Stimulated activated CD4-positive, alpha-beta T cell treated with anti-CD3 and anti-CD28 coated beads, TNF-alpha, amount 100 ng/mL, for 24 hours (primary cell): ENCODE measurements at places on chromosomes 1 and 21.

GRCh38 chr1:198969981-198970380, 331.1 kb downstream of the PTPRC start:
- DNase-seq, result no peak

DNA sequence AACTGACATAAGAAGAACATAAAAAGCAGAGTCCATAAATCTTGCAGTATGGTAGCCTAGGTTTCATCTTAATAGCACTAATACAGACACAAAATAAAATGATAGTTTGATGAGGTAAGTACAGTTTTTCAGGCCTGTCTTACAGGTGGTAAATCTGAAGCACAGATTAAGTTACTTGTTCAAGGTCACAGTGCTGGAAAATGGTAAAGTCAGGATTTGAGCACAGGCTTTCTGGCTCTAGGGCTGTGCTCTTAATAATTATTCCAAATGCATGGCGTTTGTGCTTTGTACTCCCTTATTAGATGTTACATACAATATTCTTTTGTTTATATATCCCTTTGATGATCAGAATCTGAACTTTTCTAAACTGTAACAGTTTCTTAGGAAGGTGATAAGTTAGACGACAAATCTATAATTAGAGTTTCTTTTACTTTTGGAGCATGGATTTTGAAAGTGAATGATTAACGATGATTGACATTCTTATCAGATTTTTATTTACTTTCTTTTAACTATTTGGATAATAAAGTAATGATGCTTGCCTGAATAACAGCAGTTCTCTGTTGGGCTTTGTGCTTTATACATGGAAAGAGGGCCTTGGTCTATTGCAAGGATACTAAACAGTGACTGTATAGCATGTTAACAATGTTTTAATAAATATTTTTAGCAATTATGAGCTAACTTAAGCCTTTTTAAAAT, 101.5 kb upstream of the CACYBP start:
- DNase-seq, result no peak

- no peak for DNase-seq
Observed at GRCh38 chr1:173353350-173353749, 123.8 kb upstream of the PRDX6 start.

DNA sequence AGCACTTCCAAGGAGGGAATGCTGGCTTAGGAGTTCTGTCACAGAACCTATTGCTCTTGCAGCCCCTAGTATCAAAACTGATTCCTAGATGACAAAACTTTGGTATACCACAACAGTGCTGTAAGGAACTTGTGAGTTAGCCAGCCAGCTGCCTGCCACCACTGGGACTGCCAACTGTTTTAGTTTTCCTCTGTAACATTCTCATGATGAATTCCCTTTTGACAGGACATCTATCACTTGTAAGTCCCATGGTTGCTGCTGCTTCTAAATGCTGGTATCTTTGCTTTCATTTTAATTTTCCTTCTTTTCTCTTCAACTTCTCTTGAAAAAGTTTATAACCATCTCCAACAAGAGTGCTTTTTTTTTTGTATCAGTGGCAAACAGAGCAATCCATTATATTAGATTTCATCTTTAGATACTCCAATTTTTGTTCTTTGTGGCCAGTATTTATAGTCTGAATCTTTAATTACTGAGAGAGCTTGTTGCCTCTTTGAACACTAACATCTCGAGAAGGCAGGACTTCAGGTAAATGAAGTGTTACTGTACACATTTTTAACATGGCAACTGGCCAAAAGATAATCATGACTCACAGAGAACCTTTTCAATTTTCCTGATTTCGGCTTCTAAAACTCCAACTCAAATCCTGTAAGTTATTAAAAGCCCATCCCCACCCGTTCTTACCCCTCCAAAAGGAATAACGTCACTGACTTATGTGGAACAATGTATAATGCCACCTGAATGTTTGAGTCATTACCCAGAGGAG, 19.8 kb downstream of the DBT start:
- DNase-seq, result no peak
